ENCODE measurements at places on chromosomes 1 and 21.

- DNase-seq: no peak
These were observed 143.3 kb downstream of the GREM2 start for GRCh38 chr1:240468656-240469055.

GRCh38 chr1:99737016-99737415, 29.4 kb downstream of the FRRS1 start:
- DNase-seq: no peak

GRCh38 chr1:11279630-11280029, 6.6 kb downstream of the UBIAD1 start:
- DNase-seq: no peak

DNA sequence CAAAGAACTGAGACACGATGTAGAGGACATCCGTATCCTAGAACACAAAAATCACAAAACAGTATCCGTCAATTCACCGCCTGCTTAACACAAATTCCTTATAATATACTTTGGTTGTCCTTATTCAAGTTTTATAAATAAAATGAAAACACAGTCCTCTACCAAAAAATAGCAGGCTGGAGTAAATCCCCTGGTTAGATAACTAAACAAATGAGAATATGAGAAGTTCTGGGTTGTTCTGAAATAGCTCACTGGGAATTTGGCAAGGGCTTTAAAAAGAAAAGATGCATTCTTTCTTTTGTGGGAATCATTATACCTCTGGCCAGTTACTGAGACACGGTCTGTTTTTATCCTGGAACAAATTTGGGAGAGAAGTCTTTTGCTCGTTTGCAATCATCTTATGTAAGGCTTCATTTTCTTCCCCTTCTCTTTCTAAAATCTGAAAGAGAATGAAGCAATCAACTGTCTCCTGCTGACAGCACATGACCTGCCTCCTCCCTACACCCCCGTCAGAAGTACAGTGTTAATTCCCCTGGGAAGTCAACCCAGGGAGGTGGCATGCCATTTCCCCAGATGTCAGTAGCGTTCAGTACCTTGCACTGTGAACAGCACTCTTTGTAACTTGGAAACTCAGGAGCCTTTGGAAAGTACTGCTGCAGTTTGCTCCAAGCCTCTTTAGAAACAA, 37.1 kb upstream of the RAP1GAP start:
- no peak for DNase-seq

DNA sequence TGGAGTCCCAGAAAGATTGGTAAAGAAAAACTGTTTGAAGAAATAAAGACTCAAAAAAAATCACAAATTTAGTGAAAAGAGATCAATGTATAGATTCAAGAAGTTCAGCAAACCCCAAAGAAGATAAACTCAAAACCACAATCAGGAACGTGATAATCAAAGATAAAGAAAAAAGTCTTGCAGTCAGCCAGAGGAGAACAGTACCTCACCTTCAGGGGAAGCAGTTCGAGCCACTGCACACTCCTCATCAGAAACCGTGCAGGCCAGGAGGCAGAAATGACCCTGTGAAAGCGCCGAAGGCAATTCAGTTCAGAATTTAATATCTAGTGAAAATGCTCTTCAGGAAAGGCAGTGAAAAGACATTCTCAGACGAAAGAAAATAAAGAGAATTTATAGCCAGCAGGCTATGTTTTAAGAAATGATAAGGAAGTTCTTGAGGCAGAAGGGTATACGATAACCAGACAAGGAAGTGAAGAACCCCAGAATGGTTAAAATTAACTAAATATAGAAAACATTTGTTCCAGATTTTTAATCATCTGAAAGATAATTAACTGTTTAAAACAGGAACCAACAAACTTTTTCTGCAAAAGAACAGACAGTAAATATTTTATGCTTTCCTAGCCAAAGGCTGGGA, 13.5 kb upstream of the SUMO3 start:
- DNase-seq: no peak

DNA sequence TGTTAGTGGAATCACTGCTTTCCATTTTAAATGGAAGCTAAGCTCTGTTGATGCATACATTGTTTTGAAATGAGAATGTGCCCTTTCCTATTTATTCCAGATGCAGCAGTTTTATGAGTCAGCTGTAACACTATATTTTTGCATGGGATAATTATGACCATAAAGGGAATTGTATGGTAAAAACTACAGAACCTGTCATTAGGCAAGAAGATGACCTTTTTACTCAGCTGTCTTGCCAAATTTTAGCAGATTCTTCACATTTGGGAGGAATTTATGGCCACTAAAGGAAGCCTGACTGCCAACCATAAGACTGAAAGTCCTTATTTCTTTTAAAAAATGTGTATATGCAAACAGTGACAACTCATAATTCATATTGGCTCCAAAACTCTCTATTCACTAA, 356.3 kb upstream of the PRMT6 start:
- no peak for DNase-seq

DNA sequence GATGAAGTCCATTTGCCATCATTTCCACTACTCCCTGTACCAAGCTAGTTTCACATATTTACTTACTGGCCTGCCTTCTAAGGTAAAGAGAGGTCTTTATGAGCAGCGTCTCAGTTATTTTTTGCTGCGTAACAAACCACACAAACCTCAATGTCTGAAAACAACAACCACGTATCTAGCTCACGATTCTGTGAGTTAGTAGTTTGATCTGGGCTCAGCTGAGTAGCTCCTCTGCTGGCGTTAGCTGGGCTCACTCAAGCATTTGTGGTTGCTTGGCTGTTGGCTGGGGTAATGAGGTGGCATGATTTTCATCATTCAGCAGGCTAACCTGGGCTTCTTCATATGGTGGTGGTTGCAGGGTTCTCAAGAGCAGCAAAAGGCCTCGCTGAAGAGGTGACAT, 225.4 kb downstream of the FOXD2 start:
- no peak for DNase-seq

DNA sequence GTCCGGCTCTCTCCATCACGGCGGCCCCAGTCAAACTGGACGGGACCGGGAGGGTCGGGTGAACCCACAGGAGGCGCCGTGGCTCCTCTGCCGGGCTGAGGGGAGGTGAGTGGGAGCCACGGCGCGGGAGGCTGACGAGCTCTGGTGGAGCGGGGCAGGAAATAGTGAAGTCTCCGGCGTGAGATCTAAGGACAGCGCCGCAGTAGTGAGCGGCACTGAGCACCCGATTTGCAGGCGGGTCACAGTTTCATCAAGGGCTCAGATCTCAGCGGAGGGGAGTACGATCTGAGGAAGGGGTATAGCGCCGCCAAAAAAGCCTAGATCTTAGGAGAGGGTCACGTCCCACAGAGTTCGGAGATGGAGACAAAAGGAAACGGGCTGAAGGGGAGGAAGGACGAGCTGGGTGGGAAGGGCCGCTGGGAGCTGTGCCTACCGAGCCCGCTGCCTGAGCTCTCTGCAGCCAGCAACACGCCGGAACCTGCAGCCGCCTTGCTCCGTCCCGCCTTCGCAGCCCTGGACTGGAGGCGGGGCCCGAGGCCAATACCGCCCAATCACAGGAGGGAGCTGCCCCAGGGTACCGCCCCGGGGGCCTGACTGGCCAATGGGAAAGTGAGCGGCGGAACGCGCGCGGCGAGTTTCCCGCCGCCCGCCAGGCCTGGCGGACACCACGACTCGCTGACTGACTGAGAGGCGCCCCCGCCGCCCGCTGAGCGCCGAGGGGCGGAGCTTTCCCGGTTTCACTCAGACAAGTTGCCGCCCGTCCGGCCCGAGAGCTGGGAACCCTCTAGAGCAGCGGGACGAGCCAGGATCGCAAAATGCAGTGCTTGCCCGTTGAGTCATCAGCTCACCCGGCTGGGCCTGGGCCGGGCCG, 1.9 kb downstream of the SFN start:
- DNase-seq: peak; percentile 44

DNA sequence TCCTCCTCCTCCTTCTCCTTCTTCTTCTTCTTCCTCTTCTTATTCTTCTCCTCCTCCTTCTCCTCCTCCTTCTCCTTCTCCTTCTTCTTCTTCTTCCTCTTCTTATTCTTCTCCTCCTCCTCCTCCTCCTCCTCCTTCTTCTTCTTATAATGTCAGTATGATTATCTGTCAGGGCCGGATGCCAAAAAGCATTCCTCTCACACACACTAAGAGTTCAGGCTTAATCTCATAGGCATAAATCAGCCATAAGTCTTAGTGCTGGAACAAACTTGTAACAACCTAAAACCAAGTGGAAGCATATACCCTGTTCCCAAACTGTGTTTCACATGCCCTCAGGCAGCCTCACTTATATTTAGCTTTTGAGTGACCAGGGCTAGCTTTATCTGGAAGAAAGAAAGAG, 240.3 kb downstream of the LMX1A start:
- DNase-seq: no peak

DNA sequence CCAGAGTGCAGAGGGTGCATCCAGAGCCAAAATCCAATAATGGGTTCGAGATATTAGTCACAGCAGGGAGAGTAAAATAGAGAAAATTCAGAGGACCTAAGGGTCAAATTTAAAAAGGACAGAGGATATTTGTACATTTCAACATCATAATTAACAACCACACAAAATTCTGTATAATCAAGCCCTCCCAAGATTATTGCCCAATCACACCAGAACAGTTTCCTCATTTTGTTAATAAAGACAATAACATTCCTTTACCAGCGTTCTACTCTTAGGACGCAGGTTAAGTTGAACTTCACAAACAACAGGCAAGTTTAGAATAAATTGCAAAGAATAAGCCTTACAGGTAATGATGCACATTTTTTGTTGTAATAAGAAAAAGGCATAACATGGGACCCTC, 462.8 kb downstream of the PTPRC start:
- DNase-seq: no peak

GRCh38 chr1:156150333-156151011, 2.9 kb upstream of the SEMA4A start:
- no peak for DNase-seq

DNA sequence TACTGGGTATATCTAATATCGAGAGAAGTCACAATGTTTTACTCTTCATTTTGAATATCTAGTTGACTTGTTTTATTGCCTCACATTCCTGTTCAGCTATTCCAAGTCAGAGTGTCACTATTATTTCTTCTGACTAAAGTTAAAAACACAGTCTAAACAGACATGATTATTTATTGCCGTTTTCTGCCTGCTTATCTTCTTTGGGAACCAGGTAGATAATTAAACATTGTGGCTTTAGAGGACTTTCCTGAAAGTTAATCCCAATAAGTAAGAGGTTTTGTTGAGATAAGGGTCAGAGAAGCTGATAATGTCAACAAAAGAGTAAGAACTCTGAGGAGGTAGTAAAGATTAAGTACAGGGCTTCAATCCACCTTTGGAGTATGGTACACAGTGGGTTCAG, 53.8 kb downstream of the PCNX2 start:
- DNase-seq: no peak

- no peak for DNase-seq
These were observed 20.1 kb downstream of the CASZ1 start for GRCh38 chr1:10776190-10776905.

DNA sequence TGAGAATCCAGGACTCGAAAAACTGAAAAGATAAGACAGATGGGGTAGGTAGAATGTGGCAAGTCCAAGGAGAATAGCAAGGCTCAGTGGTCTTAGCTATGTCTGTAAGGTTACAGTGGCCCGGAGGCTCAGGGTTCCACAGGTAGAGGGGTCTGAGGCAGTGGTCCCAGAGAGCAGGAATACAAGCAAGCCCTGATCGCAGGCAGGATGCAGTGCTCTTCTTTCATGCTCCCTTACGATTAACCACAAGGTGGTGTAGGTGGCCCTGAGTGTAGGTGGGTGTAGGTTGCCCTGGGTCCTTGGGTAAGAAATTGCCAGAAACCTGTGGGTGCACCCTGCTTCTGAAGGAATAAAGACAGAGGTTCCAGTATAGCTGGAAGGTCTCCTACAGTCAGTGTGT, 99.1 kb upstream of the RAB3GAP2 start:
- no peak for DNase-seq

DNA sequence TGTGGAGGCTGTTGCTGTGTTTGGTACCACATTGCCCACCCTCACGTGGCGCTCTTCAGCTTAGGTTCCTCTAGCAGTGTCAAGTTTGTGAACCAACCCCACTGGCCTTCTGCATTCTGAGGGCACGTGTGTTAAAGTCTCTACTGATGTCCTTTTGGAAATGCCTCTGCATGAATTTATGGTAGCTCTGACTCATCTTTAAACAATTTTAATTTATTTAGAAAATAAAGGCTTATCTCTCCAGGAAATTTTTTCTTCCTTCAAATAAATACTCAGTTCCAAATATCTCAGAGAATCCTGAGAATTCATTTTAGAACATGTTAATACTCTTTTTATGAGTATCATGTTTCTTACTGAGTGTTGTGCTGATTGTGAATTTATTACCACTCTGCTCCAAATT, 5.5 kb downstream of the CD1D start:
- DNase-seq: no peak

- no peak for DNase-seq
These were observed 26.6 kb upstream of the SOX13 start for GRCh38 chr1:204046346-204046745.

DNA sequence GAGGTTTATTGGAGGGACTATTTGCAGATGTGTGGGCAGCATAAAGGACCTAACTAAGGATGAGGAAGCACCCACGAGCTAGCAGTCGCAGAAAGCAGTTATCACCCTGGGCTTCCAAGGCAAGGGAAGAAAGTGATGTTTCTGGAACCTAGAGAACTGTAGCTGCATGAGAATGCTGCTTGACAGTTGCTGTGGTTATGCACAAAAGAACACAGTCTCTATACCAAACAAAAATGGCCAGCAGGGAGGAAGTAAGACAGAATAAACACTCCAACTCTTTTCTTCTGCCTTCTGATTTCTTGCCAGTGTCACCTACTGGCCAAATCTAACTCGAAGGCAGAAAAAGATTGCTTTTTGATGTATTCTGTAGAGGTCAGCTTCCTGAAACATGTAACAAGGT, 190.2 kb downstream of the RASAL2 start:
- no peak for DNase-seq

DNA sequence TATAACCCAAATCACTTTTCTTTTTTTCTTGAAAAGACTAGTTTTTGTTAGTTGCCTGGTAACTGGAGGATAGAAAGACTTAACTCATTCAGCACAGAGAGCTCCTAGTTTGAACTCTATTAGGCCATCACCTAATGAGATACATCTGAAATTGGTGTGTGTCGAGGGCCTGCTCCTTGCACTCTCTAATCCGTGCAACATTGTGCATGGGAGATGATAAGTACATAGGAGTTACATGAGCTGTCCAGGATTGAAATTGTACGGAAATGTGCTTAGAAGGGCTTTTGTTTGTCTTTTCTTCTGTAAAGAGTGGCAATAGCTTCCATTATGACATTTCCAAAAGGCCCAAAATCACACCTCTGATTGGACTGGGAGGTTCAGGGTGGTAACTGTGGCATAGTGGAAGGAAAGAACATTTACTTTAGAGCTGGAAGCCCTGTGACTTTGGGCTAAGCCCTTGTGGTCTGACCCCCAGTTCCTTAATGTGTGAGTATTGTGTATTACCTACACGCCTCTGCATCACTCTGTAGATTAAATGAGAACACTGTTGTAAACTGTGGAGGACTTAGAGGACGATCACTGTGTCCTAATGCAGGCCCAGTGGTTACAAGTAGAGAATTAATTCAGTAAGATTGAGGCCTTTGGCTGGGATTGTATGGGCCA, 71.2 kb downstream of the FGGY start:
- no peak for DNase-seq
